ENCODE measurements at places on chromosomes 4 and X. TPM values are rescaled to one million over a fixed set of nuclear protein-coding genes. Genes with fewer than 3 reads are reported as not detected.

TFE3 gene
- total RNA-seq: 31.7 TPM

BEX3 gene
- 111 TPM for total RNA-seq

CYTL1 gene
- total RNA-seq: 101 TPM

SPOCK3 gene
- total RNA-seq: not detected

SPANXA2 gene
- total RNA-seq: not detected

RNF150 gene
- total RNA-seq: 0.19 TPM

MAGEB2 gene
- not detected for total RNA-seq

MPP1 gene
- total RNA-seq: 37.1 TPM

PAGE4 gene
- total RNA-seq: not detected

HS6ST2 gene
- total RNA-seq: 2.0 TPM

MAGEA11 gene
- total RNA-seq: not detected

MSANTD1 gene
- 1.1 TPM for total RNA-seq

SSX3 gene
- total RNA-seq: not detected

NWD2 gene
- not detected for total RNA-seq

MAGEA1 gene
- not detected for total RNA-seq

SYTL4 gene
- total RNA-seq: 8.8 TPM

MAGEB18 gene
- total RNA-seq: not detected

SH3BGRL gene
- 66.6 TPM for total RNA-seq

All from vein endothelial cell (primary cell).